Frontal cortex (tissue), 4 donors: ENCODE measurements at places on chromosomes 12 and 14.

- no peak for DNase-seq
Measured at GRCh38 chr14:25001601-25002000, 48.3 kb downstream of the STXBP6 start.

GRCh38 chr12:113109872-113110599, 25.5 kb downstream of the RASAL1 start:
- no peak for DNase-seq

DNA sequence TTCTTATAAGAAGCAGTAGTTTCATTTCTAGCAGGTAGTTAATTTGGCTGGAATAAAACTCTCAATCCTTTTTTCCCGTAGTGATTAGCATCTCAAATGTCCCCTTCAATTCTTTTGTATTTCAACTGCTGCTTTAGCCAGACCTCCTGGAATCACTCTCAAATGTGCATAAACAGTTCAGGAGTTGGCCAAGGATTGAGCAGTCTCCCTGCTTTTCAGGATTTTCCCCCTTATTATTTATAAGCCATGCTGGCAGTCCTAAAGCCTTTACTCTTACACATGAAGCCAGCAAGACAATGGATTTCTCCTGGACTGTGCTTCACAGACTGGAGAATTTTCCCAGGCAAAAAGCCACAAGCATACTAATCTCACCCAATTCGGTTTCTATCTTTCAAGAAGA, 950.1 kb downstream of the VRK1 start:
- no peak for DNase-seq

- no peak for DNase-seq
Measured at GRCh38 chr14:90450667-90451066, 53.8 kb downstream of the CALM1 start.

DNA sequence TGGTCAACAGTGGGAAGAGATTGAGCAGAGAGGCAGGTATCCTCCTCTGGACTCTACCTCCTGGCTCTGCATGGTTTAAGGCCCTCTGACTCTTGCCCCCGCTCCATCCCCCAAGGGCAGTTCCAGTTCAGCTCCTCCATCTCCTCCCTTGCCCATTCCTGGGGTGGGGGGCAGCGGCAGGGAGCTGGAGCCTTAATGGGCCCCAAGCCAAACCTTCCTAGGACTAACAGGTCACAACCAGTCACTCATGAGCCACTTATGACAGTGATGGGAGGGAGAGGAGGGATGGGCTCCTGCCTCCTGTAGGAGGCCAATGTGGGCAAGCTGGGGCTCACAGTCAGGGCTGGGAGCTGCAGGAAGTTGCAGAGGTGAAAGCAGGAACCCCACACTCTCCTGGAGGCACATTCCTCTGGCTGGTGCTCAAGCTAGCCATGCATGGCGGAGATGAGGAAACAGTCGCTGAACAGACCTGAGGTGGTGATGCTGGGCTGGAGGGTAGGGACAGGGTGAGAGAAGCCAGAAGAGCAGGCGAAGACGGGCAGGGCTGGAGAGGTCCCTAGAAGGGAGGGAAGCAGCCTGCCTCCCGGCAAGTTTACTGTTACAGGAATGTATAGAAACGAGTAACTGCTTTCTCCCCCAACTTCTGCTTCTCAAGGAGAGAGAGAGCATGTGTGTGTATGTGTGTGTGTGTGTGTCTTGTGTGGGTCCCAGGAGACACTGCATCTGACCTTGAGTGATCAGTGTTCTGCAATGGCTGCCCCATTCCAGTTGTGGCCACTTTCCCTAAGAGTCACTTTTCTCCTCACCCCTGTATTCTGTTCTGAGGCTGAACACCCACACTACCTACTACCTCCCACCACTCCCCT, 5.0 kb upstream of the RAPGEF3 start:
- DNase-seq = no peak

DNA sequence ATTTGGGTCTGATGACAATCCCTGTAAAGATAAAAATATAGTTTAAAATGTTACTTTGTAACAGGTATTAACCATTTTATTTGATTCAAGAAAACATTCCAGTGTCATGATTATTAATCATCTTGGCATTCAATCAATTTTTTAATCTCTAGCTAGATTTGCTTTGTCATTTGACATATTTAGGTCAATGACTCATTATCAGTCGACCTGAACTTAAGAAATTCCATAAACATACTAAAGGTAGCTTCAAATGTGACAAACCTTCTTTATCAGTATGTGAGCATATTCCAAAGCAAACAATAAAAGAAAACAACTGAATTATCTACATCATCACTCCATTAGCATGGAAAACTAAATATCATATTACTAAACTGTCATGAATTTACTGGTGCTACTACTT, 50.8 kb upstream of the CDKL1 start:
- no peak for DNase-seq

- DNase-seq = no peak
Measured at GRCh38 chr14:33834466-33835260, 116.2 kb downstream of the EGLN3 start.

DNA sequence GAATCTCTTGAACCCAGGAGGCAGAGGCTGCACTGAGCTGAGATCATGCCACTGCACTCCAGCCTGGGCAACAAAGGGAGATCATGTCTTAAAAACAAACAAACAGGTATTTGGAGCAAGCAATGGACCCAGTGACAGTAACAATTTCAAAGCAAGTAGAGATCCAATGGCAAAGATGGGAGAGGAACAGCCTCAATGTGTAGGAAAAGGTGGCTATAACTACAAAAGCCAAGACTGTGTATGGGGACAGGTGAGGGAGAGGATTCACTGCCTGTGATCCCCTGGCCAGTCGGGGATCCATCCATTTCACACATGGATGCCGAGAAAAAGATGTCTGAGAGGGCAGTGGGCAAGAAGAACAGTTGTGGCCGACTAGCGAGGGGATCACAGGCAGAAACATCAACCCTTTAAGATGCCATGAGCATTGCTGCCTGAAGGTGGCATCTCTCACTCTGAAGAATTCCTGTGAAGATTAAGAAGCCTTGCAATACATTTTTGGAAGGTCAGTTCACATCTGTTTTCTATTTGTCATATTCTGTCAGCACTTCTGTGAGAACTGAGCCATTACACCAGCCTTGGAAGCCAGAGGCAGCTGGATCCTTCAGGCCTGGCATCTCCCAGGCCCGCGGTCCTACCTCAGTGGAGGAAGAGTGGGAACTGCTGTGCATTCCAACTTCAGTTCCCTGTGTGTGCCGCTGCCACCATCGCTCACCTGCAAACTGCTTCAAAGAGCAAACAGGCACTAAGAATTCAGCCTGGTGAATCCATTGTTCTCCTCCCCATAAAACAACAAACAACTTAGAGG, 54.5 kb upstream of the FRS2 start:
- DNase-seq = no peak

DNA sequence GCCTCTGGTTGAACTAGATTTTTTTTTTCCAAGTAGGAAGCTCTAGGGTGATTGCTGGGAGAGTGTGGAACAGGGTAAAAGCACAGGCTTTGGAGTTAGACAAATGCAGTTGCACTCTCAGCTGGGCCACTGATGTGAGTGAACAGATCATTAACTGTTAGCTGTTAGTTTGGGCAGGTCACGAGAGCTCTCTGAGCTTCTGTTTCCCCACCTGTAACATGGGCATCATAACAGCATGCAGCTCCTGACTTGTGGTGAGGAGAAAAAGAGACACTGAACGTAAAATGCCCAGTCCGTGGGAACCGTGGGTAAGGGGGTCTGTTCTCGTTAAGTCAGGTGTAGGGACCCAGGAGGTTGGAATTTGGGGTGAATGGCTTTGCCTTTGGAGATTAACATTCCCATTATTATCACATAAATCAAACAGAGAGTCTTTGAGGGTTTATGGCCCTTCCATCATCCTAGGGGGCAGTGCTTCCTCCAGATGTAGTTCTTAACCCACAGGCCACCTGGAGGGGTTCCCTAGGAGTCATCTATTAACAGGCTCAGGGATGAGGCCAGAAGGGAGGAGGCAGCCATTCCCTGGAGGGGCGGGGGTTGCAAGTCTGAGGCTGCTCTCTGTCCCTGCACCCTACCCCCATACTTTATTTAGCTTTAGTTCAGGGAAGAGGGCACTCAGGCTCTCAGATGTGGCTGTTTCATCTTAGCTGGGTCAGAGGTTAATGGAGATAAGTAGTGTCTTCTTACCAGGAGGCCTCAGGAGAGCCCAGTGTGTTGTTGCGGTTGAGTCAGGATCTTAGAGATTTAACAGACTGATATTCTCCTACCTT, 135.2 kb downstream of the DACT1 start:
- no peak for DNase-seq

GRCh38 chr14:103273145-103273744, 60.8 kb upstream of the EIF5 start:
- no peak for DNase-seq

GRCh38 chr12:77001276-77001675, 64.1 kb downstream of the E2F7 start:
- no peak for DNase-seq

DNA sequence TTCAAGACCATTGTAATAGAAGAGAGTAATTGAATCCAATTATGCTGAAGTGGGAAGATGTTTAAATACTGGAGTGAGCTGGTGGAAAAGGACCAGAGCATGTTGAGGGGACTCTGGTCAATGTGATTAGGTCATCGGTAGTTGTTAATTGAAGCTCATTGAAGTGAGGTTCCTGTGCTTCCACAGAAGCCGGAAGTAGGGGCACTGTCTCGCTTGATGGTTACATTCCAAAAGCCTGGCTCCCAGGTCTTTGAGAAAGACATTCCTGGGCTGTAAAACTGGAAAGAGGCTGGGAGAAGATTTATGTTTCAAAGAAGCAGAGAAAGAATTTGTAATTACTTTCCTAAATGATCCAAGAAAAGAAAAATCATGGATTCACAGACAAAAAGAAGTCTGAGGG, 12.3 kb upstream of the CLECL1 start:
- no peak for DNase-seq

DNA sequence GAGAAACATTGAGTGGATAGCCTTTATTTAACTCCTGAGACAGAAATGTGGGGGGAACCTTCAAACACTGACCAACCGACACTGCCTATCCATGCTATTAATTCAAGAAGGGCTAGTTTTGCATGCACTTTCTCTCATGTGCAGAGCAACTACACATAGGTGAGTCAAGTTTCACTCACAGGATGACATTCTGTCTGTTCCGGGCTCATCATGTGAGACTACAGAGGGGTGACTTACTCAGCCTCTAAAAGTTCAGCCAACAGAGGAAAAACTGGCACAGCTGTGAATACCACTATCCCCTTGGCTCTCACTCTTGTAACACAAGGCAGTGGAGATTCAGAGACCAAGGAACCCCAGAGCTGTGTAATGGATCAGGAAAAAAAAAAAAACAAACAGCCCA, 13.3 kb downstream of the BEST3 start:
- no peak for DNase-seq

- no peak for DNase-seq
Measured at GRCh38 chr14:30223966-30224365, 296.3 kb upstream of the PRKD1 start.

DNA sequence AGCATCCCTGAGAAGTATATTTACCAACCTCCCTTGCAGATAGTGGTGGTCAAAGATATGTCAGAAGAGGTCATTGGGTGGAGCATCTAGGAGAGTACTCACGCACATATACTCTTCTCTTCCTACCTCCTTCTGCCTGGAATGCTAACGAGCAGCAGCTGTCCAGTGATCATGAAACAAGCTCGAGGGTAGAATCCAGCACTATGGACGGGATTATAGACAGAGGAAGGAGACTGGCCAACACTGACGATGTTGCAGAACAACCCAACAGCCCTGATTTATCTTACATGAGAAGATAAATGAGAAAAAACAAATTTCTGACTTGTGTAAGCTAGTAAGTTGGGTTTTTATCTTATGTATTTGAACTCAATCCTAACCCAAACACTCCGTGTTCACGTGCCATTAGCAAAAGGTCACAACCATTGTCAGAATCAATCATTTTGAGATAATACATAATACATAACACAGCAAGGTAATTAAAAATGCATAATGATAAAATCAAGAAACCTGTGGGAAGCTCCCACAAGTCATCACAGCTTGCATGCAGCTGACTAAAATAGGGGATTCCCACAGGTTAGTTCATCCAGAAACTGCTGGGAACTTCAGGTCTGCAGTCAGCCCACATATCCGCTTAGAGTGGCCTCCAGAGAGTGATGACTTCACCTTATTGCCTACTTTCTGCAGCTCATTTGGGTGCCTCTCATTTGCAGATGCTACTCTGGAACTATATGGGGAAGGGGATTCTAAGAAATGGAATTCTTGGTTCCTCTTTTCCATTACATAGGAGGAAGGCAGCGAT, 36.3 kb upstream of the STK38L start:
- no peak for DNase-seq

DNA sequence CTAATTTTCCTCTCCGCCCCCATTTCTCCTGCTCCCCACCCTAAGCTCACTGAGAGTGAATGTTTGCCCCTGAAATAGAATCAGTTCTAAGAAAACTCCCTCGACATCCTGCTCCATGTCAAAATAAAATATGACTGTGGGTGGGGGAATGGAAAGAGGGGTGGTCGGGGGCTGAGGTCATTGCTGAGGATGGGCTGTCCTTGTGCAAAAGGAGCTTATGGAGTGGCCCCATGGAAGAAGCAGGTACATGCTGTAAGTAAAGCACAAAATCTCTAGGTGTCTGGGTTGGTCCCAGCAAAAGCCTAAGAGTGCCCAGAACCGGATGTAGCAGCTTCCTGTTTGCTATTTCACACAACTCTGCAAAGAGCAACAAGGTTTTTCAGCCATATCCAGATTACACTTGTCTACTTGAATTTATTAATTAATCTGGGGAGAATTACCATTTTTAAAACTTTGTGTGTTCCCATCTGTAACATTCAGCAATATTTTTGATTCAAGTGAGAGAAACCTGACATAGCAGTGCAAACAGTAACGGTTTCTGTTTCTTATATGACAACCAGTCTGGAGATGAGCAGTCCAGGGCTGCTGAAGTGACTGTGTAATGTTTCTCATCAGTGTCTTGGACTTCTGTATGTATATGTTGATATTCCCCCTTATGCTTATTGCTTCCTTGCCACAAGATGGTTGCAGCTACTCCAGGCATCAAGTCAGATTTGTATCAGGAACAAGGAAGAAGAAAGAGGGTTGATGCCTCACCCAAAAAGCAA, 40.4 kb upstream of the GZMB start:
- DNase-seq = no peak
